SW 1271 (cell line): ENCODE measurements at places on chromosomes 2 and 18.

DNA sequence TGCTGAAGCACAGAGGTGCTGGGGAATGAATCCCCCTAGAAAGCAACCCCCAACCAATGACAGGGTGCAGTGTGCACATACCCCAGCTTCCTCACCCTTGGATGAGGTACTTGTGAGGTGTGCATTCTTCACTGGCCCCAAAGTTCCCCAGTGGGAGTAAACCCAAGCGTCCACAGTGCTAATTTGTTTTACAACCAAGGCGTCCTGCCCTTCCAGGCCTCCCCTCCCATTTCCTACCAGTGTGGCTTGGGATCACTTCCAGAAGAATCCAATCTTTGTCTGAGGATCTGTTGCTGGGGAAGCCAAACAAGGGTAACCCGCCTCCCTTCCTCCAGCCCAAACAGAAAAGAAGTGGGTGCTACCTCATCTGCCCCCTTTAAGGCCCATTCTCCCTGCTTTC is 40.3 kb upstream of the TEX51 start:
- no peak for DNase-seq

- peak; percentile 98 for DNase-seq
These were observed 119.6 kb downstream of the FEZ2 start for GRCh38 chr2:36478332-36478738.

- no peak for DNase-seq
These were observed 14.9 kb upstream of the ITM2C start for GRCh38 chr2:230849633-230850357.

- DNase-seq = no peak
These were observed 116.7 kb upstream of the COPS8 start for GRCh38 chr2:236968880-236969534.

DNA sequence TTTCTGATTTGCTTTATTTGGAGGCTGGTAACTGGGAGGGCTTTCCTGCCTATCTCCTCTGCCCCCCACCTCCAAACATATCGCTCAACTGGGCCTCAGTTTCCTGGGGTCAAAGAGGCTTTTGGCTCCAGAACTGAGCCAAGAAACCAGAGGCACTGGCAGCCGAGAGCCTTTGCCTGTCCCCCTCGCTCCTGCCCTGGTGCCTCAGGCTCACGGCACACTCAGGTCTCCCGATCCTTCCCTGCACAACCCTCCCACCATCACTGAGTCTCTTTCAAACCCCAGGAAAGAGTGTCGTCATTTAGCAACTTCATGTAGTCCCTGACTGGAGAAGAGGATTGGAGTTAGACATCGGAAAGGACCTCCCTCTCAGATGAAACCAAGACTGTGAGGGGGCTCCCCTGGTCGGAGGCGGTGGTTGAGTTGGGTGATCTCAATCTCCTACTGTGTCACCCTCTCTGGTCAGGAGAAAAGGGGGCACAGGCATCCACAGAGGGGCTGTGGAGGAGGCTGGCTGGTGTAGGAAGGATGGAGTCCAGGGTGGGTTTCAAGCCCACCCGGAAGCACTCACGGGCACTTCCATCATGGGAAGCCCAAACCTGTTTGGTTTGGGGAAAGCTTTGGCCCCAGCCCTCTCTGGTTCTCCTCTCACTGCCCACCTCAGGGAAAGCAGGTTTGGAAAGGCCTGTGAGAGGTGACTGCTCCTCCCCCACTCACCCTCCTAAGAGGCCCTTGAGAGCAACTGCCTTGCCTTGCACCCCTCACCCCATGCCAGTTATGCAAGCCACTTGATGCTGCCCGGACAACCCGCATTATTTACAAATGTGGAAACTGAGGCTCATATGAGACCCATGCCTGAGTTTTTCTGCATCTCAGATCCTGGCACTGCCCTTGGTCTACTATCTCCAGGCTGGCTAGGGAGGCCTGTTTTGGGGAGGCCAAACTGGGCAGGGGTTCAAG is 62.3 kb downstream of the TNS1 start:
- no peak for DNase-seq
